ENCODE measurements at places on chromosomes 12 and 14.
A peak's percentile ranks its signal among the peaks of the same experiment; 100 is the strongest.

- peak; percentile 26 for DNase-seq
Observed at GRCh38 chr12:15276088-15276698, 46.1 kb upstream of the PTPRO start.

- no peak for DNase-seq
Observed at GRCh38 chr12:10726945-10727344, 3.8 kb upstream of the YBX3 start.

DNA sequence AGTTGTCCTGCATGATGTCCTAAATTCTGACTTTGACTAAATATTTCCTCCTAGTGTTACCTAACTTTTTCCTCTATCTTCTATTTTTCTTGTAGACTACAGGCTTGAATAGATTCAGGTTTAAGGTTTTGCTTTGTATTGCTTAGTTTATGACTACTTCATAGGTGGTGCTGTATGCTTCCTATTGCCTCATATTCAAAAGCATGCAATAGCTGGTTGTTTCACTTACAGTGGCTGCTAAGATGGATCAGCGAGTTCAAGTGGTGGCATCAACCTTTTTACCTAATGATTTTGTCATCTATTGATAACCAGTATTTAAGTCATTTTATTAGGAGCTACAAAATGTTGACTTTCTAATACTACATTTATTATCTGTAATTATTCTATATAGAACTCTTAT is 36.3 kb upstream of the BICD1 start:
- no peak for DNase-seq

DNA sequence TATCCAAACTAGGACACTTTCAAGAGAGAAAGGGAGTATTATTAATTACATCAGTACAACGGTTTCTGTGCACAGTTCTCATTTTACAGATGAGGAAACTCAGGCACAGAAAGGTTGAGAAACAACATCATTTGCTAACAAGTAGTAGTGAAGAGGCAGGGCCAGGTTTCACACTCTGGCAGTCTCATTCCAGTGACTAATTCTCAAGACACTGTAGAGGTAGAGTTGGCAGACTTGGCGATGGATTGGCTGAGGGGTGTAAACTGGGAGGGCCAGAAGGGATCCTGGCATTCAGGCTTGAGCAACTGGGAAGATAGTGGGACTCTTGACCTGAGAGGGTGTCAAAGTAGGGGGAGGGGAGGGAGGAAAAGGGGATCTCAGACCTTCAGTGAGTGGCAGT is 73.8 kb upstream of the BDKRB2 start:
- DNase-seq, result no peak

- DNase-seq, result no peak
Observed at GRCh38 chr12:86138770-86139169, 117.4 kb downstream of the MGAT4C start.

DNA sequence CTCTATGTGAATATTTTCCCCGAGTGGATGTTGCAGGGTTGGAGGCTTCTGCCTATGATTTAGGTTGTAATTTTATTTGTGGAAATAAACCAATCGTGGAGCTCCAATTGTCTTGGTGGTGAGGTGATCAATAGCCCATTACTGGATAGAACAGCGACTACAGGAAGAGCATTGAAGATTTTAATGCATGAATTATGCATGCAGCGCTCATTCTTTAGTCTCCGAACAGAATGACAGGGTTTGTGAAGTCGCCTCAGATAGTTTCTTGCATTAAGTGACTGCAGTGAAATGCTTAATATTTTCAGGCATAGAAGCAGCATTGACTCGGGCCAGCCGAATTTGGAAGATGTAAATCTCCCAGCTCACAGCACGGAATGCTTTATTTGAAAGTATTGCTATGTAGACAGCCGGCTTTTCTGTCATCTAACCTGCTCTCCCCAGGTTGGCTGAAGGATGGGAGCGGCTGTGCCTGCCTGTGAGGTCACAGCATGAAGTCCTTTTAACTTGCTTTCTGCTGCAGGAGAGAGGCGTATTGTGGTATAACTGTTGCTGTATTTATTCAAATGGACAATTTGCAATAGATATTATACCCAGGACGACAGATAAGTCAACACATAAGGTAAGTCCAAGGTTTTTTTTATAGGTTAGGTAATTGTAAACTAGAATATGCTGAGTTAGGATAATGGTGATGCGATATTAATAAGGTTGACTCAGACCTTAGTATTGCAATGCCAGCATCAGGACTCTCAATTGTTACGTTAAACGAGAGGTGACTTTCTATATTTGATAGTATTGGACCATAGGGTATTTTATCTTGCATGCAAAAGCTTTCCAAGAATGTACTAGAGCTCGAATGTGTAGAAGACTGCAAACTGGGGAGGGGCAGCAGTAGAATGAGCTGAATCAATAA is 135.7 kb downstream of the CNTN1 start:
- no peak for DNase-seq

GRCh38 chr14:52333823-52334657 is 19.9 kb downstream of the PTGER2 start:
- no peak for DNase-seq

DNA sequence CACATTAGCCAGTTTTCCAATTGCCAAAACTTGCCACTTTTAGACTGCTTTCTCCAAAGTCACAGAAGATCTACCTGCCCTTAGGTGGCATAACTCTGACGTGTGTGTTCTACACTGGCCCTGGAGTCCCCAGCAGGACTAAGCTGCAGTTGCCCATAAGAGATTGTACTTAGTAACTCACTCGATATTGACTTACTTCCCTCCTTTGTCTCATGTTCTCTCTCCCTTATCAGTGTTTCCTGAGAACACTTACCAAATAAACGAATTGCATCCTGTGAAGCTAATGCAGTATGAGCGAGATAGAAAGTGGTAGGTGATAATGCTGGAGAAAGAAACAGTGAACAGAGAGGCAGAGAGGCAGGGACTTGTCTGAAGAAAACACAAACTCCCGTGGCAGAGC is 117.2 kb downstream of the NUAK1 start:
- no peak for DNase-seq

GRCh38 chr12:92178340-92178739 is 32.7 kb upstream of the BTG1 start:
- no peak for DNase-seq

- DNase-seq, result no peak
Observed at GRCh38 chr14:32009221-32009975, 67.7 kb upstream of the ARHGAP5 start.

DNA sequence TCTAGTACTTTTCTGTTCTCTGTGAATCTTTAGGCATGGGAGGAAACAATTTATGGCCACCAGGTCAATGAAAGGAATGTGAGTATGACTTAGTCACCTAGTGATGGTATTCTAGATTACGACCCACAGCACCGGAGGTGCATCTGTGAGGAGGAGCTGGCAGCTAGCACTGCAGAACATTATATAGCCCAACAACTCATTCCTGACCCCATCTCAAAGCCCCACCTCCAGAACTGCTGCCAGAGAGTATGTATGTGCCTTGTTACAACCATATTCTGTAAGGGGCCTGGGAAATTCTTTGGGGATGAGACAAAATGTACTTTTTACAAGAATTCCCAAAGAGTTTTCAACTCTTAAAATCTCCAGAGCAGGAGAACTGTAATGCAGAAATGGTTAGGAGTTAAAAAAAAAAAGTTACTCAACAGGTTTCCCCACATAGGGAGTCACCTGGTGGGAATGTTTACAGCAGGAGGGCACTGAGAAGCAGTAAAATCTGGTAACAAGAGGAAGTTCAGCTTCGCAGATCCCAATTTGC is 34.9 kb upstream of the CERS5 start:
- DNase-seq, result no peak

- DNase-seq, result no peak
Observed at GRCh38 chr12:12088147-12088546, 17.4 kb downstream of the BCL2L14 start.

- DNase-seq, result peak; percentile 7
Observed at GRCh38 chr12:54126696-54127537, 61.9 kb downstream of the SMUG1 start.

DNA sequence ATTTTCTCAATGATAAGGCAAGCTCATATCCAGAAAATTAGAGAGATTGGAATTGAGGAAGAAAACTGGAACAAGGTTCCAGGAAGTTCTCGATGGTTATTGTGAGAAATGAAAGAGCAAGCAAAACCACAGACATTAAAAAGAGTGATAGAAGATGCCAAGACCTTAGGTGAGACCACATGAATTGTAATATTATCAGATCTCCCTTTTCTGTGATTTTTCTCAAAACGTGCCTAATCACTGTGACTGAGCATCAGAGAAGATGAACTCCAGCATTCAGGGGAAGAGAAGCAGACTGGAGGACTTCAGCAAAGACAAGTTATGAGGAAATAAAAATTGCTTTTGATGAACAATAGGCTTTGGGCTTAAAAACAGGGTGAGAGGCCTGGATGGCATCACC is 278.8 kb downstream of the SOX5 start:
- DNase-seq, result no peak

GRCh38 chr12:91663744-91664143 is 481.1 kb upstream of the DCN start:
- no peak for DNase-seq

GRCh38 chr12:132194556-132194955 is 50.3 kb downstream of the NOC4L start:
- DNase-seq, result no peak

DNA sequence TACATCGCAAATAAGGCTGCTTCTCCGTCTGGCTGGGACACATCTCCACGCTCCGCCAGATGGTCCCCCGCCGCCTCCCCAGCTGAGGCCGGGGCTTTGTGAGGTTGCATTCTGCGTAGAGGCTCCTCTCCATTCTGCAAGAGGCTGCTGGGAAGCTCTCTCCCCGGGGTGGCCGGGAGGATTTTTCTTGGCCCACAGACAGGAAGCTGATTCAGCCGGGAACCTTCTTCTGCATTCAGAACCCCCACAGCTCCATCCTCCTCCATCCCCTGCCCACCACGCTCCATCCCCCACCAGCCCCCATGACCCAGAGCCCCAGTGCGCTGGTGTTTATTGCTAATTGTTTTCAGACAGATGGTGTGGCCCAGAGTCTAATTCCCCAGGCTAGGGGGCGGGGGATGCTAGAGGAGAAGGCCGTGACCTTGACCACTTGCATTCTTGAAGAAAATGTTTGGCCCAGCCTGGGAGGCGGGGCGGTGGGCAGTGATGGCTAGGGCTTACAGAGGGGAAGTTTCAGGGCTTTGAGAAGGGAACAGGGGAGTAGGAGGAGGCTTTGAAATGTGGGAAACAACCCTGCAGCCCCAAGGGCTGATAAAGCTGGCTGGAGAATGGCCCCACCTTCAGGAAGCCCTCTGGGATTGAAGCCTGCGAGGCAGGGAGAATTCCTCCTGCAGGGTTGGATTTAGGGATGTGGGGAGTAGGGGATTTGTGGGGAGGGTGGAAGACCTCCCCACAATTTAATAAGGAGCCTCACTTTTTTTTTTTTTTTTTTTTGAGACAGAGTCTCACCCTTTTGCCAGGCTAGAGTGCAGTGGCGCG is 88.5 kb upstream of the NCOR2 start:
- no peak for DNase-seq

GRCh38 chr14:53748691-53749090 is 207.9 kb downstream of the BMP4 start:
- DNase-seq, result no peak

DNA sequence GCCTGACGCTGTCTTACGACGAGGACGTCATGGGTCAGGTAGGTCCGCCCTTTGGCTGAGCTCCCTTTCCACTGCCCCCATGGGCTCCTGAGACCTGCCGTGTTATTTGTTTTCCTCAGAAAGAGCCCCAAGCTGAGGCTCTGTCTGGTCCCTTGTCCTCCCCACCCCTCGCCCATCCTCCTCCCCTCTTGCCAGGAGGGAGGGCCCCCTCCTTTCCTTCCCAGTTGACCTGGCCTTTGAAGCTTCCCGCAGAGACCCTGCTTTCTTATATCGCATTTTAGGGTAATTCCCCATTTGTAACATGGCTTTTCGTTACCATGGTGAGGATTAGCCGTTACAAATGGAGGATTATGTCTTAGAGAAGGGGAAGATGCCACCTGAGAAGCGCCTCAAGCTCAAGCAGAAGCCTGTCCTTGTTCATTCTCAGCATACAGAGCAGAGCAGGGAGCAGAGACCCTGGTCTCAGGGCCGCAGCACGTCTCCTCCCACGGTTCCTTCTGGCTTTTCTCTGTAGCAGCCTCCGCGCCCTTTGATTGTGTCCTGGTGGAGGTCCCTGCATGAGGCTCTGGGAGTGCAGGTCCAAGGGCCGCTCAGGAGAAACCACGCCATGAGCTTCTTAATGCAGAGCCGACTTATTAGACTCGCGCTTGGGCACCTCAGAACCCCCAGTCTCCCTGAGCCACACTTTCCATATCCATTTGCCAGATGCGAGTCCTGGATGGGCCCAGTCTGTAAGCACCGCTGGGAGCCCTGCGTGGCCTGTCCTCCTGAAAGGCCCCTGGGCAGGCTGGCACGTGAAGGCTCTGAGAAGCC is 47.2 kb downstream of the UBE3B start:
- DNase-seq, result no peak

GRCh38 chr14:87869619-87870583 is 123.1 kb downstream of the GALC start:
- DNase-seq, result peak; percentile 22

DNA sequence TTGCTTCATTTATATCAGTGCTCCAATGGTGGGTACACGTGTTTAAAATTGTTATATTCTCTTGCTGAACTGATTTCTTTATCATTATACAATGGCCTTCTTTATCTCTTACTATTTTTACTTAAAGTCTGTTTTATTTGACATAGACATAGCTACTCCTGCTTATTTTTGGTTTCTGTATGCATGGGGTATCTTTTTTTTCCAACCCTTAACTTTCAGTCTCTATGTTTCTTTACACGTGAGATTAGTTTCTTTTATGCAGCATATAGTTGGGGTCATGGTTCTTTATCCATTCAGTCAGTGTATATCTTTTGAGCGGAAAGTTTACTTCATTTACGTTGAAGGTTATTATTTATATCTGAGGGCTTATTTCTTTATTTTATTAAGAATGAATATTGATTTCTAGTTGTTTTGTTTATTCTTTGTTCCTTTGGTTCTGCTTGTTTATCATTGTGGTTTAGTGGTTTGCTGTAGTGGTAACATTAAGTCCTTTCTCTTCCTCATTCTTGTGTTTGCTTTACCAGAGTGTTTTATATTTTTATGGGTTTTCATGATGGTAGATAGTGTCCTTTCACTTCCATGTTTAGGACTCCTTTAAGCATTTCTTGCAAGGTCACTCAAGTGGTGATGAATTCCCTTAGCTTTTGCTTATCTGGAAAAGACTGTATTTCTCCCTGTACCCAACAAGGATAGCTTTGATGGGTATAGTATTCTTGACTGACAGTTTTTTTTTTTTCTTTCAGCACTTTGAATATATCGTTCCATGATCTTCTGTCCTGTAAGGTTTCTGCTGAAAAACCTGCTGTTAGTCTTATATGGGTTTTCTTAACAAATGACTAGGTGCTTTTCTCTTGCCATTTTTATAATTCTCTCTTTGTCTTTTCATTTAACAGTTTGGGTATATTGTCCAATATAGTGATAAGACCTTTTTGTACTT is 38.3 kb upstream of the FAR2 start:
- DNase-seq, result no peak

- no peak for DNase-seq
Observed at GRCh38 chr12:104344682-104345081, 41.1 kb downstream of the EID3 start.

DNA sequence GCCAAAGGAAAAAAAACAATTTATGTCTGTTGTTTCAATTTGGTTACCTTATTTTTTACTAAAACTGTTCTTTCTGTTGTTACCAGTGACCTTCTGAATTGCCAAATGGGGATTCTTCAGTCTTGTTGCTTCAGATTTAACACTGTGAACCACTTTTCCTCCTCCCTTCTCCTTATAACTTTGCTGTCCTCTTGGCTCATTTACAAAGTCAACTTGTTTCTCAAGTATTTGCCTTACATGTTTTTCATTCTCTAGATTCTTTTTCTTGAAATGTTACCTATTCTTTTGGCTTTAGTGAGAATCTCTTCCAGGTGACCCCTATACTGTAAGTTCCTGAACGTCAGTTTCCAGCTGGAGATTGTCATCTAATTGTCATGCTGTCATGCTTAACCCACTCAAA is 19.4 kb downstream of the FUT8 start:
- DNase-seq, result no peak
